Osteoblast (primary cell): ENCODE measurements at places on chromosomes 7 and 10.

DNA sequence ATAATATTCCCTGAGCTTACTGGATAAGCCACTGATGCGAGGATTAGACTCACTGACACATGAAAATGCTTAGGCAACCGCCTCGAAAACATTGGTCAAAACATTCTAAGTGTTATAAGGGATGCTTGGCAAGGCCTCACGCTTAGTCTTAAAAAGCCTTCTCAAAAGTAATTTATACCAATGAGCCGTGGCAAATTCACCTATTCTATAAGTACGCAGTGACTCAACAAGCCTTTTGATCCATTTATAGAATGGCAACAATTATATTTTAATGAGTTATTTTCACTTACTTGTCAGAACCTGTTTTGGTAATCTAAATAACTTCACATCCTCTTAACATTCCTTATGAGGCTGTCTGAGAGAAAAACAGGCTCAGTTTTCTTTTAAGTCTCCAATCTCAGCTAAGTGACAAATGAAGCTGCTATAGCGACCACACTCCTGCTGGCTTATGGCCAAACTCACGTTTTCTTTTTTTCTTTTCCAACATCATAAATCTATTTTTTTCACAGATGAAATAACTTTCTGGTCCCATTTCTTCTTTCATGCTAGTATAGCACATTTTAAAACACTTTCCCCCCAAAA is 121.2 kb upstream of the AFAP1L2 start:
- DNase-seq: no peak

DNA sequence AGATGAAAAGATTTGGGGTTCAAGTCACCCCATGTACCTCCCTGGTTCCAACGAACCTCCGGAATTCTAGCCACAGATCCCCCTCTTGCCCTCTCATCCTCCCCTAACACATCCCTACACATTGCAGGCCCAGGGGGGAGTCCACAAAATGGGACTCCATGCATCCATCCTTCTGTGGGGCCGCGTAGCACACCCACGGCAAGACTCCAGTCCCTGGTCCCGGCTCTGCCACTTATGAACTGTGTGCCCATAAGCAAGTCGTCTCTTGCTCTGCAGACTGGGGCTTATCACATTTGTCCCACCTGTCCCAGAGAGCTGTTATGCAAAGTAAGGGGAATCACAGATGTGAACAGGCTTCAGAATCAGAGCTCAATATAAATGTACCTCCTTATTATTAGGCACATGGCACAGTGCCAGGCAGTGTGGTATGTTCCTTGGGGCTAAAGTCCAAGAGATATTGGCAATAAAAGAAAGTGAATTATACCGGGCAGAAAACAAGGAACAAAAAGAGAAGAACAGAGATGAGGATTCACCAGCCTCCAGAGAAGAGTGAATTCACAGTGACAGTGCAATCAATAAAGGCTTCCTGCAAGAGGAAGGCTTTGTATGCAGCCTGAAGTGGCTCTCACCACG is 73.9 kb downstream of the KCNMA1 start:
- no peak for DNase-seq

- peak; percentile 66 for DNase-seq
These were observed 23.3 kb downstream of the CALML3 start for GRCh38 chr10:5547931-5548660.

- no peak for DNase-seq
These were observed 153.3 kb downstream of the STK31 start for GRCh38 chr7:23863209-23863787.

GRCh38 chr7:15288741-15289140 is 273.1 kb downstream of the AGMO start:
- no peak for DNase-seq
